ENCODE measurements at places on chromosomes 12 and 14.

DNA sequence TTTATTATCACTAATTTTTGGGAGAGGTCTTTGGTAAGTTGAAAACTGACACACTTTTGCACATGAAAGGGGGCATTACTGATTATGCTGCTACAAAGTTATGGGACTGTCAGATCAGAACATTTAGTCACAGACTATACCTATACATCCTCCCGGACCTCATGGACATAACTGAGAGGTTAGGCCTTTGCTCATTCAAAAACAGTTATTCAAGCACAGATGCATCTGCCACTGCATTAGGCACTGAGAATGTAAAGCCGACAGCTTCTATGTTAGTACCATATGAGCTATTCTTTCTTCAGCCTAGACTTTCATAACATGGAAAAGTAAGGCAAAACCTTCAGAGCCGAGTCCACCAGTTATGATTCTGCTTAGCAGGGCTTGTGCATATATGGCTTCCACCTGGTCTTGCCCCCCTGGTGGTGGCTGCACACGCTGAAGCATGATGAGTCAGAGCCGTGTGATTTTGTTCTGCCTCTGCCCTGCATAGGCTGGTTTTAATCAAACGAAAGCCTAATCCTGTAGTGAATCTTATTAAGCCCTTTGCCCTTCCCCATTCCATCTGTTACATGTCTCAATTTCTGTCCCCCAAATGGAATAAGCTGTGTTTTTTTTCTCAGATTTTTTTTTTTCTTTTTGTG lies 21.8 kb upstream of the RNU6-8 start:
- DNase-seq = peak; percentile 52

GRCh38 chr12:122955156-122955555 lies 11.1 kb downstream of the ABCB9 start:
- DNase-seq = no peak

DNA sequence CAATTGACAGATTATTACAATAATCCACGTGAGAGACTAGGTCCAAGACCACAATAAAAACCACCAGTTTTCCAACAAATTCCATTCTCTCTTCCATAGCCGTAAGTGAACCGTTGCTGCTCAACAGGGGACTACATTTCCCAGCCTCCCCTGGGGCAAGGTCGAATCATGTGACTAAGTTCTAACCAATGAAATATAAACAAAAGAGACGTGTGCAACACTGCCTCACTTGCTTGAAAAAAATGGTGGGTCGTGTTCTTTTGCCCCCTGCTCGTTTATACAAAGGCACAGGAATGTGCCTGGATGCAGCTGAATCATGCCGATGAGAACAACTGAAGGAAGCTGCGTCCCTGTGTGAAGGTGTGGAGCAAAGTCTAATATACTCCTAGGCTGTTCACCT lies 51.1 kb downstream of the HSPB8 start:
- peak; percentile 7 for DNase-seq

- DNase-seq = no peak
These were observed 55.6 kb upstream of the GTF2A1 start for GRCh38 chr14:81276073-81277069.

GRCh38 chr12:131828671-131829355 lies 620 bp downstream of the MMP17 start:
- DNase-seq = no peak

DNA sequence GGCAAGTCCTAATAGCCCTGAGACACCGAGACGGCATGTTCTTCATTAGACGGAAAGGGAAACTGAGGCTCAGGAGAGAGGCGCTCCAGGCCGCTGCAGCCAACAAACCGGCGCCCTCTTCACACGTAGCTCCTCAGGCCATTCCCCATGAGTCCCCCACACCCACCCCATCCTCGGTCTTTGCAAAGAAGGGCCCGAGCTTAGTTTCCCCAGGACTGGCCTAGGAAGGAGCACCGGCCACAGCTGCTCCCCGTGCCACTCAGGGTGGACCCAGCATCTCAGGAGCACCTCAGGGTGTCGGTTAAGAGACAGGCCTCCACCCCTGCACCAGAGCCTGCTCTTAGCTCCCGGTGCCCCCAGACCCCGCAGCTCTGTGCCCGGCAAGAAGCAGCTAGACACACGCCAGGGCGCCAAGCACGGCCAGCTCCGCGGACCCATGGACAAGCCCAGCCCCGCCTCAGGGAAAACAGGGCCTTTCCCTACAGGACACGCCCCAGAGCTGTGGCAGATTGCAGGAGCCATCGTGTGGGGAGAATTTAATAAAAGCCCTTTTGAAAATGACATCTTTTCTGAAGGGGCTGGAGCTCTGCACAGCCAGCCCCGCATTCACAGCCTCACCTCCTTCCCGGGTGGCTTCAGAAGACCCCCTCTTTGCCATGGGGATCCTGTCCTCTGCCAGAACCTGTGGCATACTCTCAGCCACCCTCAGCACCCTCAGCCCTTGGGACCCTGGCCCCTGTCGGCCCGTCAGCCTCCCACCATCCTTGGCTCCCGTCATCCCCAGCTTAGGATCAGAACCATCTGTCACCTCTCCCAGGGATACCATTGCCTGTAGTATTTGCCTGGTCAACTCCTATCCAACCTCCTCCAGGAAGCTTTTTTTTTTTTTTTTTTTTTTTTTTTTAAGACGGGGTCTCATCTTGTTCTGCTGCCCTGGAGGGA lies 59.7 kb downstream of the LGMN start:
- DNase-seq = peak; percentile 40

GRCh38 chr14:31326111-31326510 lies 94.2 kb downstream of the HEATR5A start:
- no peak for DNase-seq

DNA sequence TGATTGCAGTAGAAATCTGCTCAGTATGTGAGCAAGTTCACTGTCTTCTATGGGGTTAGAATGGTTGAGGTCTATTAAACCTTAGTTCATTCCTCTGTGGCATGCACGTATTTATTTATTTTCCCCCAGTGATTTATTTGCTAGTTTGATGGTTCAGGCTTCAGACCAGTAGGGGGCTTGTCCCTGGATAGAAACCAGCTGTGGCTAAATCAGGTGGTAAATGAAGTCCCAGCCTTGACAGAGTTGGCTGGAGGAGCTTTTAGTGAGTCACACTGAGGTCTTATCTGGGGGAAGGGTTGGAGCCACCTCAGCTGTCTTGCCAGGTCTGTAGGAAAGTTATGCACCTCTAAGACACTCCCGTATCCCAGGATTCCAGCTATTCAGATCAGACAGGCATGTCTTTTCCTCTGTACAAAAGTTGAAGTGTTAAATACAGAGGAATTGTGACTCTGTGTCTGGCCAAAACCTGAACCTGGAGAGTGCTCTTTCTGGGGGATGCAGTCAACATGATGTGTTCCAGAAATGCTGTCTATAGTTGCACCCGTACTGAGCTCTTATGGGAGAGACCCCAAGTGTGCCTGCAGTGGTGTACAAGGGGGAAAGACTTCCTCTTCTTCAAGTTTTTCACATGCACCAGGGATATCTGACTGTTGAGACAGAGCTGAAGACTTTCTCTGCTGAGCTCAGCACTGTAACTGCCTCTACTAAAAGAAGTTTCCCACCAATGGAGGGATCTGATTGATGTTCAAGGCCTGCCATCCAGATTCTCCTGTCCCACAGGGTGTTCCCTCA lies 1322.1 kb downstream of the TMEM121 start:
- peak; percentile 70 for DNase-seq

- DNase-seq = no peak
These were observed 88.2 kb downstream of the TBC1D30 start for GRCh38 chr12:64912516-64913255.

All from body of pancreas (tissue), 4 donors.